ENCODE measurements at places on chromosomes 1 and 21.

GRCh38 chr1:158327481-158327880 lies 3.9 kb downstream of the CD1B start:
- no peak for DNase-seq

DNA sequence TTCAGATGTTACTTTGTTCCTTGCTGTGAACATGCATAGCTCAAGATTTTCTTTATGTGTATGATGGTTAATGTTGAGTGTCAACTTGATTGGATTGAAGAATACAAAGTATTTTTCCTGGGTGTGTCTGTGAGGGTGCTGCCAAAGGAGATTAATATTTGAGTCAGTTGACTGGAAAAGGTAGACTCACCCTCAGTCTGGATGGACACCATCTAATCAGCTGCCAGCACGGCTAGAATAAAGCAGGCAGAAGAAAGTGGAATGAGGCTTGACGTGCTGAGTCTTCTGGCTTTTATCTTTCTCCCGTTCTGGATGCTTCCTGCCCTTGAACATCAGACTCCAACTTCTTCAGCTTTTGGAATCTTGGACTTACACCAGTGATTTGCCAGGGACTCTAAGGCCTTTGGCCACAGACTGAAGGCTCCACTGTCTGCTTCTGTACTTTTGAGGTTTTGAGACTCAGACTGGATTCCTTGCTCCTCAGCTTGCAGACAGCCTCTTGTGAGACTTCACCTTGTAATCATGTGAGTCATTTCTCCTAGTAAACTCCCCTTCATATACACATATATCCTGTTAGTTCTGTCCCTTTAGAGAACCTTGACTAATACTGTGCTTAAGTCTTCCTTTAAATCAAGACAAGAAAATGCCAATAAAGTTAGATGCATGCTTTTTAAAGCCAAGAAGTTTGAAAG lies 626.6 kb downstream of the KCNT2 start:
- DNase-seq = no peak

DNA sequence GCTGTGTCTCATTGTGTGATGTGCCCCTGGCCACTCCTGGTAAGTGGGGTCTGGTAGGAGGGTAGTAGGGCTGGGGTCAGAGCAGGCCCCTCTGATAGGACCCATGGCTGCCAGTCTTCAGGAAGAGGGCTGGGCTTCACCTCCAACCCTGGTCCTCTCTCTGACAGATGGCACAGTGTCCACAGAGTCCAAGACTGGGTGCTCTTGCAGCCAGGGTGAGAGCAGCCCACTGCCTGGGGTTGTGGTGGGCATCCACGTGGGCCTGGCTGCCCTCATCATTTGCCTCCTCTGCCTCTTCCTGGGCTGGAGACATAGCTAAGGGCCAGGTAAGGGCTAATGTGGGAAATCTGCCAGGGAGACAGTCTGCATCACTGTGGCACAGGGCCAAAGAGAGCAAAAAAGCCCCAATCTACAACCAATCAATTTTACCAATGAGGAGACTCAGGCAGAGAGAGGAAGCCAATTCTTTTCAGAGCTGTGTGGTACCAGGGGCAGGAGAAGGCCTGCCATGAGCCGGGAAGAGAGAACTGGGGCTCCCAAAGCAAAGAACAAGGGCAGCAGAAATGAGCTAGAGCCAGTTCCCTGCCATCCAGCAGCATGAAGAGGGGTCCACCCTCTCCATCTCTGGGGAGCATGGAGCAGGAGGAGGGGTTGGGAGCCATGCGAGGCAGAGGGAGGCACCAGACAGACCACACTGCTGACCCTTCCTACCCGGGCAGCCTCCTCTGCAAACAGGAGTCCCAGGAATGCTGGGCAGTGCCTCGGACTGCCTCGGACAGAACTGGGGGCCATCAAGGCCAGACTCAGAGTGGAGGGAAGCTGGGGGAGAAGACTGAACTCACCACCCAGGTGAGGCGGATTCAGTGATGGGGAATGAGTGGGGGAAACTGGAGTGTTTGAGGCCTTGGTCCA lies 26.8 kb downstream of the SLC27A3 start:
- no peak for DNase-seq

DNA sequence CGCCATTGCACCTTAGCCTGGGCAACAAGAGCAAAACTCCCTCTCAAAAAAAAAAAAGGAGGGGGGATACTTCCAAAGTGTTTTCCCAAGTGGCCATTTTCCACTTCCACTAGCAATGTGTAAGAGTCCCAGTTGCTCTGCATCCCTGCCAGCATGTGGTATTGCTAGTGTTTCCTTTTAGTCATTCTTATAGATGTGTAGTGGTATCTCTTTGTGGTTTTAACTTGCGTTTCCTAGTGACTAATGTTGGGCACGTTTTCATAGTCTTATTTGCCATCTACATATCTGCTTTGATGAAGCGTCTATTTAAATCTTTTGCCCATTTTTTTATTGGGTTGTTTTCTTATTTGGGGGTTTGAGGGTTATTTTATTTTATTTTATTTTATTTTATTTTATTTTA lies 31.1 kb downstream of the INAVA start:
- no peak for DNase-seq

DNA sequence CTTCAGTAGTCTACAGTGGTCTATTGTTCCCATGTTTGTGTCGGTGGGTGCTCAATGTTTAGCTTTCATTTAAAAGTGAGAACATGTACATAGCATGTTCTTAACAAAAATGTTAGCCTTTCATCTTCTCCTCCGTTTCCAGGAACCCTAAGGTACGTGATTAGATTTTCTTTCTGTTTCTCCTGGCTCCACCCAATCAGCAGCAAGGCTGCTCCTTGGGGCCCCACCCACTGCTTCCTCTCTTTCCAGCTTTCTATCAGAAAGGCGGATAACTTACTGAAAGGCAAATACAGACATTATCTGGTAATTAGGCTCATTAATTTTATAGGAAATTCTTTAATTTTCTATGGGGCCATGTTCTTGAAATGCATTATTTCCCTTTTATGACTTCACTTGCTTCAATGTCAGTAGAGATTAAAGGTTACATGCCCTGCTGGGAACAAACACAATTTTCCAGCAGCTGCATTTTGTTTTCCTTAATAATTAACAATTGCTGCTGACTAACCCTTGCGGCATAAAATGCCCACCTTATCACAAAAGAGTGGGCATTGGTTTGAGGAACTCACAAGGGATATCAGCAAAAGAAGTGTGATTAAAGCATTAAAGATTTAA lies 324.9 kb upstream of the SNX7 start:
- no peak for DNase-seq

DNA sequence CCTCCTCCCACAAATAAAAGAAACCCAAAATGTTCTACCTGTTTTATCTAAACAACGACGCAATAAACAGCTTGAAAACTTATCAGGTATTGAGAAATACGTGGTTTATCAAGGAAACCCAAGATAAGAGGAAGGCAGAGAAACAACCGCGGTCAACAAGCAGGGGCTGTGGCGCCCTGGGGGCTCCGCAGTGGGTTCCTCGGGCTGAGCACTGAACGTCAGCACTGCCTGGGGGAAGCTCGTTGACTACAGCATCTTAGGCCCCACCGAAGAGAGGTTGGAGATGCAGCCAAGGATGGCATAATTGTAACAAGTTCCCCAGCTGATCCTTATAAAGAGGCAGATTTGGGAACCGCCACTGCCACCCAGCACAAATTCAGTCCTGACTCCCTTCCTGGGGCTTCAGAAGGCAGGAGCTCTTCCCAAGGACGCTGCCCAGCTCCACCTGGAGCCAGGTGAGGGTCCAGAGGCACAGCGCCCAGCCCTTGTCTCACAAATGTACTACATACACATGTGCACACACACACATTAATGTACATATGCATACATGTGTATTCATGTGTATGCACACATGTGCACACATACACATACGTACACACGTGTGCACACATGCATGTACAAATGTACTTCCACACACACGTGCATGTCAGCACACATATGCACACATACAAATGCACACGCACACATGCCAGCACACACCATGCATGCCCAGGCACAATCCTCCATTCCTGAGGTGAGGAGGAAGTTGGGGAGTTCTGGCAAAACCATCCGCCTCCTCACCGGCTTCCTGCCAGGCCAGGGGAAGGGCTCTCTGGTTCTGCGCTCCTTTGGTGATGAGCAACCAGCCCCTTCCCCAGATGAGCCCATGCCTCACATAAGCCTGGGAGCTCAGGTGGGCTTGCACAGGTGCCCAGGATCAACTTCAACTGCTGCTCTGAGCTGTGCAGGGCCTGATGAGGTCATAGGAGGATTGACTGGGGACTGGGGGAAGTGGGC lies 251.1 kb downstream of the NPHP4 start:
- no peak for DNase-seq

DNA sequence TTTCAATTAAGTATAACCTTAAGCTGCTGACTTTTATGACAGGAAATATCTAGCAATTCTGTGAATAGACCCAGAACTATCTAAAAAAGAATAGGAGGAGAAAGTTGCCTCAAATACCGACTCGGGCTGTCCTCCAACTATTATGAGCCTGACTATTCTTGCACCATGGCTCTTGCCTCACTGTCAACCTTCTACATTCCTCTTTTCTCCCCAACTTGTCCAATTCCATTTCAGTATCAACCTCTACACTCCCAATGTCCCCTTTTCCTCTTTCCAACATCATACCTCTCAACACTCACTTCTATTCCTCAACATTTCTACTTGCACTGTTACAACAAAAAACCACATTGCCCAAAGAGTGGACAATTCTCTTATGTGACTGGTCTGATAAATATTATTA lies 2.3 kb downstream of the ZZZ3 start:
- DNase-seq = no peak

DNA sequence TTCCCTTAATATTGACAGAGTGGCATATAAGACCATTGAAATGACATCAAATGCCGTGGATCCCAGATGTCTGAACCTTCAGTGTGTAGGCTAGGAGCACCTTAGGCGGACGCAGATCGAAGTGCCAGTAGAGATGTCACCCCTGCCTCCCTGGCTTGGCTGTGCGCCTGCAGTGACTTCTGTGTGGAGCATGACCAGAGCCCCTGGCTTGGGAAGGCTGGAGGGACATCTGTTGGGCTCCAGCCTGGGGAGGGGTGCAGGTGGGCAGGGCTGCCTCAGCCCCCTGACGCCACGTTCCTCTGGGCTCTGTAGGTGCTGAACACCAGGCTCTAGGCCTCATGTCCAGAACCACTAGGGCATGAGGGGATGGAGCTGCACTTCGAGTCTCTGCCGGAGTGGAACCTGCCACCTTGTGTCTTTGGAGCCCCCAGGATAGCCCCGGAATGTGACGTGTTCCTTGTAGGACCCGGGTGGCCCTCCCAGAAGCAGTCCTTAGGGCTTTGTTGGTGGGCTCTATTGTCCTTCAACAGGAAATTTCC lies 103.8 kb downstream of the ADARB1 start:
- DNase-seq = no peak

- peak; percentile 26 for DNase-seq
Observed at GRCh38 chr1:37692834-37693175, 489 bp downstream of the CDCA8 start.

- DNase-seq = no peak
Observed at GRCh38 chr1:8122477-8123407, 96.6 kb upstream of the ERRFI1 start.

DNA sequence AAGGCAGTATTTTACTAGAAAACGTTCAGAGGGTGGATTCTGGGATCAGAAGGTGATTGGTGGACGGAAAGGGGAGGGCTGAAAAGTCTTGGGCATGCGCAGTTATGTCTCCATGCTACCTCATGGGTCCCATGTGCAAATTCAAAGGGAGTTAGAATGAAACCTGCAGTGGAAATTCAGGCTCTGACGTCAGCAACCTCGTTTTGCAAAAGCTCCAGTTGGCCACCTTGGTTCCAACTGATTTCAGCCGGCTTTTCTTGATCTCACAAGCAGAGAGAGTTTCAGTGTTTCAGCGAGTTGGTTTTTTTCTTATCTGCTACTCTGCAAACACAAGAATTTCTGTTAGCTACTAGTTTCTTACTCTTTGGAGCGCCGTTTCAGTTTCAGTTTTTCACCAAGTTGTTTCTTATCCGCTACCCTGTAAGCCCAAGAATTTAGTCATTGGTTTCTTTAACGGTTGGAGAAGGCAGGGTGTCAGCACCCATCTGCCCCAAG lies 69.8 kb upstream of the PGBD5 start:
- DNase-seq = peak; percentile 2

DNA sequence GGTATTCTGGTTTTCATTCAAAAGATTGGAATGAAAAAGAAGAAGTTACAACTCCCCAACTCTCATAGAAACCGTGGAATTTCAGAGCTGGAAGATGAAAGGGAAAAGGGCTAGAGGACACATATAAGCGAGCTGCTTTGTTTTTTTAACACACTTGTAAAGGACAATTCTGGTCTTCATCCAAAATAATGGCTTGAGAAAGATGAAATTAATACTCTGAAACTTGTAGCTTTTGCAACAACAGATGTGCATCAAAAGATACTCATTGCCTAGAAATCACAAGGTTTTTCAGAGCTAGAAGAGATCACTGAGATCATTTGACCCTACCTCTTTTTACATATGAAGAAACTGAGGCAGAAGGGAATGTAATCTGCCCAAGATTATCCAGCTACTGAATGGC lies 25.6 kb downstream of the NR5A2 start:
- DNase-seq = no peak

GRCh38 chr1:208204779-208205178 lies 39.4 kb downstream of the PLXNA2 start:
- DNase-seq = no peak

DNA sequence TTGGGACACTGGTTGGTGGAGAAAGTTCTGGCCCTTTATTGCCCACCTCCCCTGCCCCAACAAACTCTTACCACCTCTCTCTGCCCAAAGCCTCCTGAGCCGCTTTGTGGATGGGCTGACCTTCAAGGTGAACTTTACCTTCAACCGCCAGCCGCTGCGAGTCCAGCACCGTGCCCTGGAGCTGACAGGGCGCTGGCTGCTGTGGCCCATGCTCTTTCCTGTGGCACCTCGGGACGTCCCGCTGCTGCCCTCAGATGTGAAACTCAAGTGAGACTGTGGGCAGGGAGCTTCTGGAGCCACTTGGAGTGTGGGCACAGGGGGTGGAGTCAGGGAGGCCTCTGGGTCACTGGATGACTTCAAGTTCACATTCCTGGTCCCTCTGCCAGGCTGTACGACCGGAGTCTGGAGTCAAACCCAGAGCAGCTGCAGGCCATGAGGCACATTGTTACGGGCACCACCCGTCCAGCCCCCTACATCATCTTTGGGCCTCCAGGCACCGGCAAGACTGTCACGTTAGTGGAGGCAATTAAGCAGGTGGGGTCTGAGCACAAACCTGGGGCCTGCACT lies 12.5 kb downstream of the RHOC start:
- DNase-seq = no peak

GRCh38 chr1:54709547-54710292 lies 5.9 kb upstream of the TTC4 start:
- no peak for DNase-seq

DNA sequence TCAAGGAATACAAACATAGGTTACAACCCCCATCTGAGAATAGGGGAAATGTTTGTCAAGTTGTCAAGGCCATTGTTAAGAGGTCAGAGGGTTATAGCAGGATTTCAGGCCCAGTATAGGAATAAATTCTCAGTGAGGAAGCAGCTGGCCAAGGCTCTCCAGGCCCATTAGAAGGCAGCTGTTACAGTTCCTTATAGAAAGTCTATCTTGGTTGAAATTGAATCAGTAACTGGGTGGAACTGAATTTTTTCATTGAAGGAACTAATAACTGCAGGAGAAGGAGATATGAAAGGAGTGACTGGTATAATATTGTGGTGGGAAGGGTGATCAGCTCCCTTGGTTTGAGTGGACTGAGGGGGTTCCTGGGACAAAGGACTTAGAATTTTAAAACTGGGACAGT lies 134.1 kb downstream of the CYYR1 start:
- no peak for DNase-seq

Data from stimulated activated CD4-positive, alpha-beta T cell treated with anti-CD3 and anti-CD28 coated beads, Interleukin-2, amount 100 ng/mL, for 24 hours (primary cell).